HT1080 (cell line): ENCODE measurements at places on chromosomes 12 and 14. TPM values are rescaled to one million over a fixed set of nuclear protein-coding genes. Genes with fewer than 3 reads are reported as not detected.

Gene MYBPC1
- total RNA-seq = not detected in 2 replicates

Gene FIGNL2
- total RNA-seq = 0.10 and 0.33 TPM in 2 replicates

Gene CLEC1B
- total RNA-seq = not detected in 2 replicates

Gene PPM1H
- total RNA-seq = 2.1 and 3.0 TPM in 2 replicates

Gene SRRM4
- not detected in 2 replicates for total RNA-seq
